Left lung (tissue), 14 donors: ENCODE measurements at places on chromosomes 4 and X. TPM values are rescaled to one million over a fixed set of nuclear protein-coding genes. Genes with fewer than 3 reads are reported as not detected.

Gene TSPAN7
- 34.8 TPM for total RNA-seq

Gene MAOB
- total RNA-seq: 19.5 TPM

Gene PCSK1N
- total RNA-seq: 3.9 TPM

Gene REPS2
- total RNA-seq: 15.7 TPM

Gene SYTL5
- total RNA-seq: 0.50 TPM

Gene SMIM10L2A
- 6.4 TPM for total RNA-seq

Gene HOPX
- total RNA-seq: 291 TPM

Gene CLIC2
- total RNA-seq: 45.1 TPM

Gene ACE2
- 2.0 TPM for total RNA-seq

Gene HELT
- total RNA-seq: not detected

- no peaks in the 10 kb centered on the region for H3K27me3 ChIP-seq
- peak overlapping the region; percentile 99 for H3K27ac ChIP-seq
- H3K4me1 ChIP-seq: peaks cover 31% of the 10 kb centered on the region
- H3K36me3 ChIP-seq: no peaks in the 10 kb centered on the region
- DNase-seq: no peak
- H3K4me3 ChIP-seq: no peak overlapping the region
These were observed 1.4 kb upstream of the ZFX start for GRCh38 chrX:24148121-24148520.

GRCh38 chr4:103207673-103208072, 9.5 kb upstream of the CENPE start:
- H3K27me3 ChIP-seq: no peaks in the 10 kb centered on the region
- no peaks in the 10 kb centered on the region for H3K4me1 ChIP-seq
- no peak overlapping the region for H3K4me3 ChIP-seq
- no peaks in the 10 kb centered on the region for H3K36me3 ChIP-seq
- no peak for DNase-seq

- H3K36me3 ChIP-seq: no peaks in the 10 kb centered on the region
- H3K27me3 ChIP-seq: no peaks in the 10 kb centered on the region
- no peaks in the 10 kb centered on the region for H3K4me1 ChIP-seq
- no peak for DNase-seq
- H3K4me3 ChIP-seq: no peak overlapping the region
These were observed 109.0 kb downstream of the RPS6KA6 start for GRCh38 chrX:84078991-84079390.

DNA sequence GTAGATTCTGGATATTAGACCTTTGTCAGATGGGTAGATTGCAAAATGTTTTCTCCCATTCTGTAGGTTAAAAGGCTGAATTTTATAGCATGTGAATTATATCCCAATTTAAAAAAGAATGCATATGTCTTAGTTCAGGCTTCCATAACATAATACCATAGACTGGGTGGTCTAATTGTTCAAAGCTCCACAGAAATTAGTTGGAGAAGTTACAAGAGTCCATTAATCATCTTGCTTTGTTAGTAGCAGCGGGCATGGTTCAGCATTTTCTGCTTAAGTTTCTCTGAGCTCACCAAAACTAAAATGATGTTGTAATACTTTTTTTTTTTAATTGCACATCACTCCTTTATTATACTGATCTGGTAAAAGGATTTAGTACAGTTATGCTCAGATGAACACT, 1.8 kb downstream of the PGAM4 start:
- no peak overlapping the region for H3K4me3 ChIP-seq
- H3K4me1 ChIP-seq: no peaks in the 10 kb centered on the region
- H3K36me3 ChIP-seq: no peaks in the 10 kb centered on the region
- H3K27ac ChIP-seq: no peak overlapping the region

- H3K4me1 ChIP-seq: no peaks in the 10 kb centered on the region
- H3K27ac ChIP-seq: no peak overlapping the region
- H3K4me3 ChIP-seq: no peak overlapping the region
- H3K27me3 ChIP-seq: no peaks in the 10 kb centered on the region
- H3K36me3 ChIP-seq: no peaks in the 10 kb centered on the region
- DNase-seq: no peak
These were observed 710.6 kb downstream of the TRAM1L1 start for GRCh38 chr4:116374815-116375214.

DNA sequence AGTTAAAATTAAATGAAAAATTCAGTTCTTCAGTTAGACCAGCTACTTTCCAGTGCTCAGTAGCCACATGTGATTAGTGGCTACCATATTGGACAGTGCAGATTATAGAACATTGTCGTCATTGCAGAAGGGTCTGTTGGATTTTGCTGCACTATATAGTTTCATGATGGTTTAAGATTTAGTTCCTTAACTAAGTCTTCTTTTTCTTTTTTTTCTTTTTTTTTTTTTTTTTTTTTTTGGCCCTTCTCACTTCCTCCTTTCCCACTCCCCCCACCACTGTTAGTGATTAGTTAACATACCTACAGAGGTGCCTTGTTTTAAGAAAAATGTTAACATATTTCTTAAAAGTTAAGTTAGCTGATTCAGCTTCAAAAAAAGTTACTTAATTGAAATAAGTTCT, 9.0 kb downstream of the RAB9A start:
- peaks cover 8% of the 10 kb centered on the region for H3K27me3 ChIP-seq
- H3K4me1 ChIP-seq: peaks cover 57% of the 10 kb centered on the region
- DNase-seq: no peak
- H3K4me3 ChIP-seq: no peak overlapping the region
- H3K27ac ChIP-seq: no peak overlapping the region
- H3K36me3 ChIP-seq: no peaks in the 10 kb centered on the region

GRCh38 chrX:111695297-111695880, 14.4 kb downstream of the ALG13 start:
- no peak overlapping the region for H3K4me3 ChIP-seq
- H3K4me1 ChIP-seq: no peaks in the 10 kb centered on the region
- no peak overlapping the region for H3K27ac ChIP-seq

- no peak overlapping the region for H3K4me3 ChIP-seq
- H3K36me3 ChIP-seq: no peaks in the 10 kb centered on the region
- no peaks in the 10 kb centered on the region for H3K27me3 ChIP-seq
- DNase-seq: no peak
- no peak overlapping the region for H3K27ac ChIP-seq
These were observed 337.3 kb upstream of the GNPDA2 start for GRCh38 chr4:45063696-45064095.

GRCh38 chr4:126207910-126208309, 893.2 kb downstream of the FAT4 start:
- no peak overlapping the region for H3K4me3 ChIP-seq
- no peak for DNase-seq
- H3K27ac ChIP-seq: no peak overlapping the region
- no peaks in the 10 kb centered on the region for H3K27me3 ChIP-seq
- H3K4me1 ChIP-seq: no peaks in the 10 kb centered on the region

- no peak overlapping the region for H3K27ac ChIP-seq
- no peak overlapping the region for H3K4me3 ChIP-seq
- H3K36me3 ChIP-seq: no peaks in the 10 kb centered on the region
- no peaks in the 10 kb centered on the region for H3K4me1 ChIP-seq
These were observed 36.8 kb downstream of the ACSL4 start for GRCh38 chrX:109696146-109696740.

- peaks cover 10% of the 10 kb centered on the region for H3K4me1 ChIP-seq
- no peak overlapping the region for H3K4me3 ChIP-seq
- no peak overlapping the region for H3K27ac ChIP-seq
- H3K27me3 ChIP-seq: no peaks in the 10 kb centered on the region
- no peaks in the 10 kb centered on the region for H3K36me3 ChIP-seq
- DNase-seq: no peak
These were observed 109.4 kb upstream of the AFAP1 start for GRCh38 chr4:8048856-8049676.

DNA sequence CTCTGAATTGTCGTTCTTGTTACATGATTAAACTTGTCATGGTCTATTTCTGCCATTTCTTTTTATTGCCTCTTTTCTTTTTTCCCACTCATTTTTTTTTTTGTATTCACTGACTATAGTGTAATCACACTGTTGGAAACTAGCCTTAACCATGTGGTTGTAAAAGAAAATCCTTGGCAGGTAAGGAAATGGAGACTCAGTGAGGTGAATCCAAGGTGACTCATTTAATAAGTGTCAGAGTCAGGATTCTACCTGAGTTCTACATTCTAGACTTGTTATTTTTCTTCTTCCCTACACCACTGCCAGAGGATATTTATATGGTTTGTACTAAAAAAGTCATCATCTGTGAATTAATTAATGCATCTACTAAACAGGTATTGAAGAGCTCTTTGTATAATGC, 152.2 kb downstream of the CBLL2 start:
- H3K4me1 ChIP-seq: no peaks in the 10 kb centered on the region
- H3K36me3 ChIP-seq: no peaks in the 10 kb centered on the region
- DNase-seq: no peak
- no peak overlapping the region for H3K4me3 ChIP-seq
- no peaks in the 10 kb centered on the region for H3K27me3 ChIP-seq
- H3K27ac ChIP-seq: no peak overlapping the region

DNA sequence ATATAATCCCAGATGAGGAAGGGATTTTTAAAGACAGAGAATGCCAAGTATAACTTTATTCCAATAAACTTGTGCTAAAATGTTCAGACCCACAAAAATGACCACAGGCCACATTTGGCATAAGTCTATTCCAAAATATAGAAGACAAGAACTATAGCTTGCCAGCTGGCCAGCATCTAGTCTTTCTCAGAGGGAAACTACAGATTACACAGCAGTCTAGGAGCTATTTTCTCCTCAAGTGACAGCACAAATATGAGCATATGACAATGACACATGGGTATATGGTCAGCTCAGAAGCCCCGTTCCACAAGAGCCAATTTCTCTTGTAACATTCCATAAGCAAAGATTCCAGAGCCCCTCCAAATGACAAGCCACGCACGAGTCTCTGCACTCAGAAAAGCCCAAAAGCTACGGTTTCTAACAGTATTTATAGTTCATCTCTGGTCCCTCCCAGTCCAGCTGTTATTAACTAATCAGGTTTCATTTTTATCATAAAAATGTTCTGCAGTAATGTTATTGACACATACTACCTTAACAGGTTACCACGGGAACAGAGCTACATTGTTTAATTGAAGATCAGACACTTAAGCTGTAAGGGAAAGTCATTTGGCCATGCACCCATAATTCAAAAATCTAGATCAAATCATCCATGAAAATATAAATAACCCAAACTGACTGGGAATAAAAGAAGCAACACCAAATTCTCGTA, 70.3 kb downstream of the RAB28 start:
- H3K4me3 ChIP-seq: no peak overlapping the region
- no peak overlapping the region for H3K27ac ChIP-seq
- DNase-seq: no peak
- H3K36me3 ChIP-seq: no peaks in the 10 kb centered on the region

DNA sequence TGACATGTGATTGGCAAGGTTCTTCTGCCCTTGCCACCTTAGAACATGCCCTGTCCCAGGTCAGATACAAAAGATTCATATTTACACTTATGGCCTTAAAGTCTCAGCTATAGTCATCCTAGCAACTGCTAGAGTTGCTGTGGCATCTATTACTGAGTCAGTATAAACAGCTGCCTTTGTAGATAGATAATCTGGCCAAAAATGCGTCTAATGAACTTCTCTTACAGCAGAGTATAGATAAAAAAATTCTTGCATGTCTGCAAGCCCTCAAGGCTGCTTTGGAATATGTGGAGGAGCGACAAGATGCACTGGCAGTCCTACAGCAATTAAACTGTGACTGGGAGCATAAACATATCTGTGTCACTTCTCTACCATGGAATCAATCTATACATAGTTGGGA, 1209.7 kb upstream of the PABPC4L start:
- DNase-seq: no peak
- H3K27ac ChIP-seq: no peak overlapping the region
- H3K36me3 ChIP-seq: no peaks in the 10 kb centered on the region
- no peaks in the 10 kb centered on the region for H3K4me1 ChIP-seq

DNA sequence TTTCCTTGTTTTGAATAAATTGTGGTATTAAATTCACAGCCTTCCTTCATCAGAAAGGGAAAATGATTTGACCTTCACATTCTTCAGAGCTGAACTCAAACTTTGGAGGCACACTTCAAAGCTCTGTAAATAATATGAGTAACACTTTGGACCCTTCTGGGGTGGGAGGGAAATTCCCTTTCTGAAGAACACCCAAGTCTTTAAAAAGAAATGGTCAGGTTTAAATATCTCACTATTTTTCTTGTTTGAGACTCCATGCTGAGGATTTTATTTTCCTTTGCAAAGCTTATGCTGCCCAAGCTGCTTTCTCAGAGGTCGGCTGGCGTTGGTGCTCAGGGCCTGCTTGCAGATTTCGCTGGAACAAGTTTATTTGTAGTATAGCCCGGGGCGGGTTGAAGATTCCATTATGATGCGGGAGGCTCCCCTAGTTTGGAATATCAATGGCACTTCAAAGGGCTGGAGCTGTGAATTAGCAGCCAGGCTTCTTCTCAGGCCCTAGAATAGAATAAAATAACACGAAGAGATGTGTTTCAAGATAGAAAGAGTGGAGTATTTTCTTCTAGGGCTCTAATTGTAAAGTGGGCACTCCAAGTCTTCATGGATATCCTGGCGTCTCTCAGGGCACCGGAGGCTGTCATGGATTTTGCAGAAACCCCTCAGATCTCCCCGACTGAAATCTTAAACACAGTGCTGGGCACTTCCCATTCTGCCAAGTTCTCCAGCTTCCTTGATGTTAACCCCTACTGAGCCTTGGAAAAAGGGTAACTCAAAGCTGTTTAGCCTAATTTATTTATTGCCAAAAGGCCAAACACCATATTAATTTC, 315.6 kb downstream of the GPAT3 start:
- H3K36me3 ChIP-seq: no peaks in the 10 kb centered on the region
- no peaks in the 10 kb centered on the region for H3K27me3 ChIP-seq
- H3K4me1 ChIP-seq: peaks cover 3% of the 10 kb centered on the region

- no peaks in the 10 kb centered on the region for H3K27me3 ChIP-seq
- H3K27ac ChIP-seq: peak overlapping the region; percentile 20
- H3K4me3 ChIP-seq: no peak overlapping the region
These were observed 3.2 kb downstream of the TAPT1 start for GRCh38 chr4:16222957-16223527.

GRCh38 chrX:63282077-63282476, 69.1 kb downstream of the SPIN4 start:
- no peak overlapping the region for H3K4me3 ChIP-seq
- H3K27ac ChIP-seq: no peak overlapping the region
- H3K36me3 ChIP-seq: no peaks in the 10 kb centered on the region
- H3K27me3 ChIP-seq: no peaks in the 10 kb centered on the region
- no peaks in the 10 kb centered on the region for H3K4me1 ChIP-seq
- no peak for DNase-seq

- no peaks in the 10 kb centered on the region for H3K4me1 ChIP-seq
- no peak overlapping the region for H3K27ac ChIP-seq
- DNase-seq: no peak
- no peaks in the 10 kb centered on the region for H3K36me3 ChIP-seq
- no peak overlapping the region for H3K4me3 ChIP-seq
These were observed 47.9 kb upstream of the RPA4 start for GRCh38 chrX:96835660-96836289.

- H3K27ac ChIP-seq: no peak overlapping the region
- H3K4me3 ChIP-seq: peak overlapping the region; percentile 98
- DNase-seq: no peak
- H3K36me3 ChIP-seq: peaks cover 20% of the 10 kb centered on the region
These were observed 1.3 kb downstream of the NOP14 start for GRCh38 chr4:2961811-2962441.

- no peak overlapping the region for H3K27ac ChIP-seq
- no peak for DNase-seq
- H3K27me3 ChIP-seq: no peaks in the 10 kb centered on the region
- H3K4me1 ChIP-seq: peaks cover 6% of the 10 kb centered on the region
These were observed 4.2 kb downstream of the SLAIN2 start for GRCh38 chr4:48345542-48345941.
